Forelimb muscle (tissue), 1 donor: ENCODE measurements at places on chromosomes 2 and 18. TPM values are rescaled to one million over a fixed set of nuclear protein-coding genes. Genes with fewer than 3 reads are reported as not detected.

BOLL gene
- polyA plus RNA-seq: 1.6 TPM

FIGN gene
- polyA plus RNA-seq: 2.0 TPM

GPC1 gene
- polyA plus RNA-seq: 97.8 TPM

C2orf80 gene
- polyA plus RNA-seq: not detected

WNT10A gene
- not detected for polyA plus RNA-seq

ALK gene
- 0.03 TPM for polyA plus RNA-seq

TRIM43B gene
- polyA plus RNA-seq: not detected

GALM gene
- 11.8 TPM for polyA plus RNA-seq

DSG4 gene
- not detected for polyA plus RNA-seq

SNED1 gene
- polyA plus RNA-seq: 3.6 TPM

DNA sequence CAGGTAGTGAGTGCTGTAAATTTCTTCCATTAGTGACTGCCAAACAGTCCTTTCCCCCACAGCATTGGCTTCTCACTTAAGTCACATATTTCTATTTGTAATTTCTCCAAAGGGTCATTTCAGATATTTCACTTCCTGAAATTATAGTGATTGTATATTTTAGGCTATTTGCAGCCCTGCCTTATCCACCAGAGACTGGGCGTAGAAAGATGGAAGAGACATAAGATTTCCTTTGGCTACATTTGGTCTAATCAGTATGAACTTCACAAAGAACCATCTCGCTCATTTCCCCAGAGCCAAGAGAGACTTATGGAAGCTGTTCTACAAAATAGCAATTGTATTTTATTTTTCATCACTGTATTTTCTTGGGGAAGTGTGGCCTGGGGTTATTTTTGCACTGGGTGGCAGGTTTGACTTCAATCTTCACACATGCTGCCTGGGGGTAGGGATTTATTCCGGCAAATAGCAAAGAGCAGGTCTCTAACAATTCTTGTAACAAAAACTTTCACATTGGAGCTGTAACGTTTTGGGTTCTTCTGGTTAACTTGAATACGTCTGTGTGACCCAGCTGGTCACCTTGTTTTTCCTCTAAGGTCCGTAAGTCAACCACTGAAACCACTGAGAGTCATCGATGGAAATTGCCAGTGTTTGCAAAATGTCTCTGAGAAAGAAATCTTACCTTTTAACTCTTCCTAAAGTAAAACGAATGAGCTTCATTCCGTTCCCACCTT, 170.6 kb upstream of the SERPINE2 start:
- DNase-seq: no peak

- no peak for DNase-seq
These were observed 5.0 kb upstream of the SMAD2 start for GRCh38 chr18:47935321-47936055.

DNA sequence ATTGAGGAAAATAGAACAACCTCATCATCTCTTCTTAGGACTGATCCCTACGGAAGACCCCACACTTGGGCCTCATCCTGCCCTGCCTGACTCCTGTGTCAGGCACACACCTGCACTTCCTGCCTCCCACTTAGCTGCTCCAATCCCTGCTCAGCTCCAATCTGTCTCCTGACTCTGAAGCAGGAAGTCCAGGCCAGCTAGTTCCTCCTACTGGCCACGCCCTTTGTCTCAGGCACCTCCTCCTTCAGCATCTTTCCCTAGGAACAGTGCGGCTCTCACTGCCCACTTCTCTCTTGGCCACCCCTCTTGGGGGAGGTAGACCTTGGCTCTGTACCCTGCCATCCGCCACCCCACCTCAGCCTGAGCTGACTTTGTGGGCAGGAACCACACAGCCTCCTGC, 135.8 kb downstream of the CELF4 start:
- DNase-seq: no peak

DNA sequence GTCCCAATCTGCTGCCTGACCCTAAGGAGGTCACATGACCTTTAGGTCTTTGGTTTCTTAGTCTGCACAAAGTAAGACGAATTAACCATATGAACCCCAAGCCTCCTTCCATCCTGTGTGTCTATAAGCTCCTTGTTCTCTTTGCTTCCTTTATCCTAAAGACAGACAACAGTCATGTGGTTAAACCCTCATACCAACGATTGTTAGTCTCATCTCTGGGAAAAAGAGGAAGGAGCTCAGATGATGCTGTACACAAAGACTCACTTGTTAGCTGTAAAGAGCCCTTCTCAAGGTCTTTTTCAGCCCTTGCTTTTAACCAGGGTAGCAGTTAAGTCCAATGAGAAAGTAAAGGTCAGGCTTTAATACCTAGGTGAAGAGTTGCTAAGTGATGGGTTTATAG, 443.7 kb downstream of the TNS1 start:
- DNase-seq: no peak

DNA sequence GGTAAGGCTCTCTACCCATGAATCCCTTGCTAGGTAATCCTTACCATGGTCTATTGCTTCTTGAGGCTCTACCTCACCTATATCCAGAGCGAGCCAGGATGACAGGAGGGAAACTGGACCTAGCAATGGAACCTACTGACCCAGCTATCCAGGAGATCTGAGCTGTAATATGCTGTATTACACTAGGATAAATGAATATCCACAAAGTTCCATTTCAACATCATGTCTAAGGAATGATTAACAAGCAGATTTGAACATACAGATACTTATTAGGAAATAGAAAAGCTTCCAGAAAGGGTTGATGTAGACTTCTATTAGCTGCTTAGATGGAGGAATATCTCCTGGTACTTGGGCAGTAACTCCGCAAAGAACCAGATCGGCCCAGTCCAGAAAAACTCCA, 110.1 kb downstream of the BAZ2B start:
- DNase-seq: no peak

GRCh38 chr2:171490577-171490976, 31.7 kb upstream of the CYBRD1 start:
- DNase-seq: no peak

DNA sequence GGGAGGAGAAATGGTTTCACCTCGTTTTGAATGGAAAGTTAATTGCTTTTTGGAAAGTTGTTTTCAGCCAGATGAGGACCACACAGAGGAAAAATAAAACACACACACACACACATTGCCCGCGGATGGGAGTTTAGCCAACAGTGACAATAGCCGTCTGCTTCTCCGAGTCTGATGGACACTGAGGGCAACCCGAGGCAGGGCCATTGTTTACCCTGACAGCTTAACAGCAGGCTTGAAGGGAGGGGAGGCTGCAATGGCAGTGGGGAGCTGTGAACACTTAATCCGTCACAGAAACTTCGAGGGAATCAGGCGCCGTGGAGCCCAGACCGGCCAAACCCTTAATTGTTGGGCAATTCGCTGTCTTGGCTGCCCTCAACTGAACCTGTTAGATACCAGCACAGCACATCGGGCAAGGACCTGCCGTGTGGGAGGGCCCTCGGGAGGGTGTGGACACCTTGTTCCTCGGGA, 145.9 kb downstream of the ACKR3 start:
- DNase-seq: no peak

DNA sequence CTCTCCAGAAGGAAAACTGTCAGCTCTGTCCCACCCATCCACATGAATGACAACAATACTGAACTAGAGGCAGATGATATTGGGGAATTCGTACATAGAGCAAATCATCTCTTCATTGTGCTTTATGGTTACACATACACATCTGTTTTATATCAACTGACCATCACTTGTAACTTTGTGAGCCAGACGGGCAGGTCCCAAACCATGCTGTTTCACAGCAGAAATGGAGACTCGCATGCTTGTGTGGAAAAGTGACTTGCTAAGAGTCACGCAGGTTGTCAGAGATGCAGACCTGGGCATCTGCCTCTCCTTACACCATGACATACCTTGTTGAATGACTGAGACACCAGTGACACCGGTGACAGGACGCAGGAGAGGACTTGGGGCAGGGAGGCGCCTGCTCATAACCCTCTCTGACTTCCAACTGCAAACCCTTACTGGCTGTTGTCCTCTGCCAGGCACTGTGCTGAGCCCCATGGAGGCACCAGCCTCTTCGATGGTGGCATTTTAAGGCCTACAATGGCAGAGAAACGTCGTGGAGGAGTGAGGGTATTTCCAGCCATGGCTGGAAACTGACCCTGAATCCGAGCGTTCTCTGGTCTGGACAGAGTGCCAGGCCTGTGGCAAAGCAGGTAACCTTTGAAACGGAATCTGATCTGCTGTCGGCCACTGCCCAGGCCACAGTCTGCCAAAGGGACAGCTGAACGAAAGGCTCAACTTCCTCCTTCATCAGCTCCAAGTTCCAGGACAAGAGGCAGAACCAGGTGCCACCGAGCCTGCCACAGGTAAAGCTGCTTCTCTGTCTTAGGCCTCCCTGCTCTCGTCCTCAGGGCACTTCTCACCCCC, 26.9 kb upstream of the ROCK2 start:
- DNase-seq: no peak

DNA sequence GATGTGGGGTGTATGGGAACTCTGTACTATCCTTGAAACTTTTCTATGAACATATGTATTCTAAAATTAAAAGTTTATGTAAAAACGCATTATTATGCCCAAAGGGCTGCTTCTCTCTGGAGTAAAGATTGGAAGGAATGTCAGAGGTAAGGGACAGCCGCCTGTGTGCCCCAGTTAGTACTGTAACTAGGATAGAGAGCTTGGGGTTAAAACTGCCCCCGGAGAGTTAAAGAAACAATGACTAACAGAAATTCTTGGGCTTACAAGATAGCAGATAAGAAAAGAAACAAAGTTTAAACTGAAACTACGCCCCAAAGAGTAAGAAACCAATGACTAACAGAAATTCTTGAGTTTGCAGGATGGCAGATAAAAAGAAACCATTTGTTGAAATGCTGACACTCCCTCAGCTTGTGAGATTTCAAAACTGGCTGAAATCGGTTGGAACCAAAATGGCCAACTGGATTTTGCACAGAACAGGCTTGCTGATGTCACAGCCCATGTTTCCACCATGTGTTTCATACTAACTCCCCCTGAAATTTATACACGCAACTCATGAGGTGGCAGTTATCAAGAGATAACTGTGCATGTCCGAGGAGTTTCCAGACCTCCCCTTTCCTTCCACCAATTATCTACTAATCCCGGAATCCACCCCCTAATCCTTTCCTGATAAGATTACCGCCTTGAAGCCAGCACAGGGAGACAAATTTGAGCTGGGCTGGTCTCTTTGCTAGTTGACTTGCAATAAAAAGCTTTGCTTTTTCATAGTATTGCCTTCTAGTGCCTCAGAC, 8.7 kb upstream of the TXNDC2 start:
- DNase-seq: peak; percentile 20

DNA sequence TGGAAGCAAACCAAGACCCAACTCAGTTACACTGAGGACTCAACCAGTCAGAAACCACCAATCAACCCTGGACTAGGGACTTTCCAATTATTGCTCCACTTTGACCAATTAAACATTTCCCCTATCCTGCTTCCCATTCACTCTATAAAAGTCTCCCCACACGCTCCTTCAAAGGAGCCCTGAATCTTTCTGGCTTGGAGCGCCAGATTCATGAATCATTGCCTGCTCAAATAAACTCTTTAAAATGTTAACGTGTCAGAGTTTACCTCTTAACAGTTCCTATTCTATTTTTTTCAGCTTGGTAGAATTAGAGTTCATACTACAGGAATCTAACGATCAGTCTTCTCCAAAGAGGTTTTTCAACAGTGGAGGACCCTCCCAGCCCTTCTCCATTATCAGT, 20.7 kb upstream of the SULT1C2 start:
- no peak for DNase-seq

DNA sequence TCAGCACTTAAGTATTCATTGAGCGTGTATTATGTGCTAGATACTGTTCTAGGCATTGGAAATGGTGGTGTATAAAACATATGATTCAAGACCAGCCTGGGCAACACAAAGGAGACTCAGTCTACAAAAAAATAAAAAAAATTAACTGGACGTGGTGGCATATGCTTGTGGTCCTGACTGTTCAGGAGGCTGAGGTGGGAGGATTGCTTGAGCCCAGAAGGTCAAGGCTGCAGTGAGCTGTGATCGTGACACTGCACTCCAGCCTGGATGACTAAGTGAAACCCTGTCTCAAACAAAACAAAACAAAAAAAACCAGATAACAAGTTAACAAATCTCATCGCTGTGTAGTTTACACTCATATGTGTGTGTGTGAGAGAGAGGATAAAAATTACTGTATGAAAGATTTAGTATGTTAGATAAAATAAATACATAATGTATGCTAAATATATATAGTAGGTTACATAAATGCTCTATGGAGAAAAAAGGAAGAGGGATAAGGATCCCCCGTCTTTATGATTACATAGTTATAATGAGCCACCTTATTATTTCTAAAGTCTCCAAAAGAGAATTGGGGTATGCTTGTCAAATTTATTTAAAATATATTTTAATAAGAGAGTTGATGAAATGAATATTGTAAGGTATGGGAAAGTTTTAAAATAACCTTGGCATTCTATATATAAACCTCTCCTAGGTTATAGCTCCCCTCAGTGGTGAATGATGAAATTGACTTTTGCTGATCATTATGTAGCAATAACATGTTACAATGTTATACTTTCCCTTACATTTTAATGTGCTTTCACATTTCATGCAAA, 69.2 kb downstream of the EHBP1 start:
- peak; percentile 25 for DNase-seq

GRCh38 chr2:127656569-127657231, 10.7 kb downstream of the GPR17 start:
- no peak for DNase-seq

- no peak for DNase-seq
These were observed 112.1 kb downstream of the STRN start for GRCh38 chr2:36854241-36854640.

DNA sequence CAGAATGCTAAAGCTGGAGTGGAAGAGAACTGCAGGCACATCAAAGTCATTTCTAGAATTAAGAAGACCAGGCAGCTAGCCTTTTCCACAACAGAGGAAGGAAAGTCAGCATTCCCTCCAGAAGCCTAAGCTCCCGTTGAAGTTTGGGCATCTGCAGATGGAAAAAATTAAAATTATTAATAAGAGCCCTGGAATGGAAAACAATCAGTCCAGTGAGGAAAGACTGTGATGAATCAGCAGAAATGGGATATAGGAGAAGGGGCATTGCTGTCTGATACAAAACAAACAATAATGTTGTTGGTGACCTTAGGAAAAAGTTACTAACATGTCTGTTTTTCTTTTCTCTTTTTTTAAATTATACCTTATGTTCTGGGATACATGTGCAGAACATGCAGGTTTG, 450.7 kb upstream of the SLC14A2 start:
- DNase-seq: no peak

DNA sequence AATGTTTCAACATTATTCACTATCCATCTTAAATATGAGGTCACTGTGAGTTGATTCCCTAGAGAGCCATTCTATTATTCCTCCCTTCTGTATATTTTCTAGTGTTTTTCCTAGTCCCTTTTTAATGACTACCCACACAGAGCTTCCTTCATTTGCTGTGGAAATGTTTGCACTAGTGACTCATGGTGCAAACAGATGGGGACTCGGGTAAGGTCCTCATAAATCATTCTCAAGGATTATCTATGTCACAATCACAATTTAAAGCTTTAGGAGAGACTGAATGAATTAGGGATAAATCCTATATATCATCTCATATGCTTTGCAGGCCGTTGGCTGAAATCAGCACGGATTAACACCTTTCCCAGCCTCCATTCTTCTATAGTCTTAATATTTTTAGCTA, 159.6 kb downstream of the DCC start:
- no peak for DNase-seq
